ENCODE measurements at places on chromosomes 2 and 18.

DNA sequence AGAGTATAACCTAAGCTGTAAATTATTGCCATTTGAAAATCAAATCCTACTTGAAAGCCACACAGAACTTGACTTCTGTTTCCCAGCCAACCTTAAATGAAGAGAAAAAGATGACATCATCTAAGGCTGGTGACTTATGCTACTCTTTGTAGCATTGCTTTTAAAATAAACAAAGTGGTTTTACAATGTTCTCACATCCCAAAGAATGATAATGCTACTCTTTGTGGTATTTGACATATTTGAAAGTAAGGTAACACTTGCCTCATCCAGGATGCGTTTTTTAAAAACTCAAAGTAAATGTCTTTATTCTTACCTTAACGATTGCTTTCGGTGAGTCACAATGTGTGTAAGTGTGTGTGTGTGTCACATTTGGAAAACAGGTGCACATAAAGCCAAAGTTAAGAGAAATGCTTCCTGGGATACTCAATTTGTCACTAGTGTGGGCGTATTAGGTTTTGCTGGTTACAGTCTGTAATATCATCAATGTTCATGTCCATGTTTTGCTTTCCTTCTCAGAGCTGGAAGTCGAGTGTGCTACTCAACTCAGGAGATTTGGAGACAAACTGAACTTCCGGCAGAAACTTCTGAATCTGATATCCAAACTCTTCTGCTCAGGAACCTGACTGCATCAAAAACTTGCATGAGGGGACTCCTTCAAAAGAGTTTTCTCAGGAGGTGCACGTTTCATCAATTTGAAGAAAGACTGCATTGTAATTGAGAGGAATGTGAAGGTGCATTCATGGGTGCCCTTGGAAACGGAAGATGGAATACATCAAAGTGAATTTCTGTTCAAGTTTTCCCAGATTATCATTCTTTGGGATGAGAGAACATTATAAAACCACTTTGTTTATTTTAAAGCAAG, 2.6 kb downstream of the PMAIP1 start:
- DNase-seq: no peak

DNA sequence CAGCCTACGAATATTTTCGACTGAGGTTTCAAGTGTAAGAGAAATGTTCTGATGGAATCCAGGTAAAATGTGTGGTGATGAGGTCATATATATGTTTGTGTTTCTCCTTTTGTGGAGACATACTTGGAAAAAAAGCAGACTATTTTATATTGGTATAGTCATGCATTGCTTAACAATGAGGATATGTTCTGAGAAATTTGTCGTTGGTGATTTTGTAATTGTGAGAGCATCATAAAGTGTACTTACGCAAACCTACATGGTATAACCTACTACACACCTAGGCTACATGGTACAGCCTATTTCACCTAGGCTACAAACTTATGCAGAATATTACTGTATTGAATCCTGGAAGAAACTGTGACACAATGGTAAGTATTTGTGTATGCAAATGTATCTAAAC, 1849.9 kb upstream of the CELF4 start:
- DNase-seq: no peak

GRCh38 chr2:24117902-24118301, 5.2 kb downstream of the PFN4 start:
- DNase-seq: no peak

DNA sequence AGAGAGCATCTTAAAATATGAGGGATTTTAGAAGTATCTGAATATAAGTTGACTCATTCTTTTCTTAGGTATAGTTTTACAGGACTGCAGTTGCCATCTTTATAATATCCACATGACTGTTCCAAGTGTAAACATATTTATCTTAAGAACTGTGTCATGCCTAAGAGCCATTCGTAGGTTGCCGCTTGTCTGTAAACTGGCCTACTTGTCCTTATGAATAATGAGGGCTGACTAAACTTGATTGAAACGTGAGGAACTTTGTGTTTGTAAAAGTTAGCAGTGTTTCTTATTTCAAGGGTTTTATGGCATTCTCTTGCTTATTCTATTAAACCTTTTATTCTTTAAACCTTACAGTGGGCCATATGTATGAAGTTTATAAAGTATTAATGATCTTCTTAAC, 99.6 kb downstream of the MAP3K20 start:
- DNase-seq: no peak

All from BJ (cell line).